ENCODE measurements at places on chromosomes 6 and 20.
A peak's percentile ranks its signal among the peaks of the same experiment; 100 is the strongest.

DNA sequence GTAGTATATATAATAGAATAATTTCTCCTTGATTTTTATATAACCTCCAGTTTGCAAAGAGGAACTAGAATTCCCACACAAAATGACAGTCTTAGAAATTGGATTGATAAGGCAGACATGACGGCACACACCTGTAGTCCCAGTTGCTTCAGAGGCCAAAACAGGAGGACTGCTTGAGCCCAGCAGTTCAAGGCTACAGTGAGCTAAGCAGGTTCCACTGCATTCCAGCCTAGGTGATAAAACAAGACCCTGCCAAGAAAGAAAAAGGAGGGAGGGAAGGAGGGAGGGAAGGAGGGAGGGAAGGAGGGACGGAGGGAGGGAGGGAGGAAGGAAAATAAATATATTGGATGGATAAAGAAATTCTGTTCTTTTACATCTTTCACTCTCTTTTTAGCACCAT, 77.6 kb upstream of the SASH1 start:
- no peak for DNase-seq

- DNase-seq, result no peak
Observed at GRCh38 chr20:57710841-57711240, 1.0 kb upstream of the PMEPA1 start.

DNA sequence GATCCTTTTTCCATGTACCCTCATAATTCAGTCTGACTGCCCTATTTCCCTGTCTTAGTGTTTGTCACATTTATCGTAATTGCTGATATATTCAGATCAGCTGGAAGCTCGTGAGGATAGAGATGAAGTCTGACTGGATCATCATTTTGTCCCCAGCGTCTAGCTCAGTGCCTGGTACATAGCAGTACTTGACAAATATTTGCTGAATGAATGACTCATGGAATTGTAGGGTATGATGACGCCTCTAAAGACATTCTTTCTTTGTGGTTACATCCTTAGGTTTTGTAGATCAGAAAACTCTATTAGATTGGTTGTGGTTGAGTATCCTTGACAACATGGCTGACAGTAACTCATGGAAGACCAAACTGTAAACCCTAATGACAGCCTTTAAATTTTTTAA, 68.9 kb downstream of the MTHFD1L start:
- no peak for DNase-seq

DNA sequence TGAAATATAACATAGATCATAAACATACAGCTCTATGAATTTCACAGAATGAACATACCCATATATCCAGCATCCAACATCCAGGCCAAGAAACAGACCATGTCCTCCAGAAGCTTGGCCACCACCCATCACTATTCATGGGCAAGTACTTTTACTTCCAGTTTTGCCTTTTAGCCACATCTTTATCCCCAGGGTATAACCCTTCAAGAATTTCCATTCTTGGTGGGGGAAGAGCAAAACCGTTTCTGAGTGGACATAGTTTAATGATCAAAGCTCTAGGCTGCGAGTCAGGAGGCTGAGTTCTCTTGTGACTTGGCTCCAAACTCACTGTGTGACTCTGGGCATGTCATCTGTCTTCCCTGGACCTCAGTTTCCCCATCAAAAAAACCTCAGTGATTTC, 78.3 kb downstream of the STK35 start:
- DNase-seq, result no peak

GRCh38 chr6:53510746-53511145, 34.2 kb downstream of the GCLC start:
- DNase-seq, result no peak

- DNase-seq, result no peak
Observed at GRCh38 chr6:31737315-31737990, 1.1 kb upstream of the CLIC1 start.

GRCh38 chr6:156801712-156802111, 24.5 kb downstream of the ARID1B start:
- DNase-seq, result no peak

- no peak for DNase-seq
Observed at GRCh38 chr20:62835931-62836861, 19.3 kb downstream of the COL9A3 start.

DNA sequence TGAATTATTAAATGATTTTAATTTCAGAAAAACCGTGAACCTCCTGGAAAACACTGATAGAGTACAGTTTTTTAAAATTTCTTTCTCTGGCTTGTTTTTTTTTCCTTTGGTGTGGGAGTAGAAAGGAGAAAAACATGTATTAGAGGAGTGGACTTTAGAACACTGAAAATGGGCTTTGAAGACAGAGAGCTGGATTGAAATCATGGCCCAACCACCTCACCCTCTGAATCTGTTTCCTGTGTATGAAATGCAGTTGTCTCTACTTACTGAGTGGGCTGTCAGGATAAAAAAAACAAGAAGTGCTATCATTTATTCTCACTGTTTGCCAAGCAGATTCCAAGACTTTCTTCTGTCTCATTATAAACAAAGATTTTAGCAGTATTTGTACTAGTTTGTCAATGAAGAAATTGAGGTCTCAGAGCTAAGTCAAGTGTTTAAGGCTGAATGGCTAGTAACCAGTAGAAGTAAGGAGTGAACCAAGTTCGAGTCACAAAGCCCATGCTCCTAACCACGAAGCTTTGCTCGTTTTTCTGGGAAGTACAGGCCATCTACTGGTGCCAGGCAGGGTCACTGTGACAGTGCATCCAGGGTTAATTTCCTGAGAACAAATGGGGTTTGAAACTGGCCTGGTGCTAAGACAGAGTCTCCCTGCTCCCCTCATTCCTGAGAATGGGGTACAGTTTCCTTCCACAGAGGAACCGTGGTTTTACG, 256.4 kb downstream of the TMEM242 start:
- no peak for DNase-seq

- DNase-seq, result no peak
Observed at GRCh38 chr6:158206740-158207421, 38.7 kb downstream of the GTF2H5 start.

DNA sequence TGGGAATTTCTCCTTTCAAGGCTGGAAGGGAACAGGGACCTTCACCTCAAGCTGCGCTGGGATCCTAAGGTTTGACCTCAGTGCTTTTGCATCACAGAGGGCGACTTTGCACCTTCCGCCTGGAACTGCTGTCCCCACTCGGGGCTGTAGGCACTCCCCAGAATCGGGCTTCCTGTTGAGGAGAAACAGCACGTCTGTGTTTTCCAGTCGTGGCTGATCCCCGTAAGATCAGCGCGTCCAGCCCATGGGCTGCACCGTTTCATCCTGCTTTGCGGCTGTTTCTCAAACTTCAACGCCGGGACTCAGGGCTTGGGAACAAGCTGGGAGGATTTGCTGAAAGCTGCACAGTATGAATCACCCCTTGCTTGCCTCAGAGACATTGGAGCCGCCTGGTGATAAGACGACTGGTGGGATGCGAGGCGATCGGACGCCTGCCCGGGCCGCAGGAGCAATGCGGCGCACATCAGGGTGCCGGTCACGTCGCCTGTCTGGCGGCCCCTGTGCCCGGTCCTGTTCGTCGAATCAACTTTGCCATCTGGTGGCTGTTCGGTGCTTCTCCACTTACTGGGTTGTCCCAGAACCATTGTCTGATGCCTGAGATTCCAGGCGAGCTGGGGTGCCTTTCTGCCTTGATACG, 53.6 kb upstream of the FRMD1 start:
- no peak for DNase-seq

DNA sequence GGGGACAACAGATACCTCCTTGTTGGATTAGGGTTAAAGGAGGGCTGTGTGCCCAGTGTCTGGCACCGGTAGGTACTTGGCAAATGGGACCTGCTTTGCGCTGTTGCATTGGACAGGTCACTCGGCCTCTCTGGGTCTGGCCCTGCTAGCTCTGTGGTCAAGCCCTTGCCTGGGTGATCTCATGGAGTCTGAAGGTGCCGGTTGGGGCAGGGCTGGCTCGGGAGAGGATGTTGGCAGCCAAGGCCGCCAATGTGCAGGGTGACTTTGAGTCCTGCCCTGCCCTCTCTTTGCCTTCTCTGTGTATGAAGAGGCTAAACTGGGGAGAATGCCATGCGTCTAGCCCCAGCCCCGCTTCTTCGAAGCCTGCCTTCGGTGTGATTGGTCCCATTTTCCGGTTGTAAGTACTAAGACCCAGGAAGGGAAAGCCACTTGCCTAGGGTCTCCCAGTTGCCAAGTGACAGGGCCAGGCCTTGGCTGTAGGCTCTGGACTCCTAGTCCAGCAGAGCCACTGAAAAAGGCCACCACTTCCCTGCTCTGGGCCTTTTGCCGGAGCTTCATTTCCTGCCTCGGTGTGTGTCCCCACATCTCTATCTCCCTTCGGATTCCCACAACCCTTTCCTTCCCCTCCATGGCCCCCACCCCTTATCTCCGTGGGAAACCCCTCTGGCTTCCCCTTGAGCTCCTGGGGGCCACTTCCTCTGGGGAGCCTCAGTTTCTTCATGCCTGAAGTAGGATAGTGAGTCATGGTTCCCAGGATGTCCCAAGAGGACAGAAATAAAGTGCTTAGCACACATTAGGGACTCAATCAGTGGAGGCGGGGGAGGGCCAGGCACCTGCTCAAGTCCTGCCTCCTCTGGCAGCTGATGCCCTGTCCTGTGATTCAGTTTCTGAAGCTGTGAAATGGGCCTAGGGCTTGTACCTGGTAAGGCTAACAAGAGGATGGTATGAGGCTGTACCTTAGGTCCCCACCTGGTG, 3.9 kb downstream of the SRC start:
- no peak for DNase-seq

GRCh38 chr6:119476554-119476953, 127.0 kb upstream of the MAN1A1 start:
- no peak for DNase-seq

GRCh38 chr6:170277893-170278742, 12.8 kb downstream of the DLL1 start:
- no peak for DNase-seq

- DNase-seq, result no peak
Observed at GRCh38 chr20:36106606-36107005, 47.9 kb upstream of the EPB41L1 start.

- DNase-seq, result no peak
Observed at GRCh38 chr6:2643130-2643529, 107.6 kb downstream of the MYLK4 start.

- DNase-seq, result no peak
Observed at GRCh38 chr6:81486234-81486633, 266.2 kb downstream of the TENT5A start.

- DNase-seq, result no peak
Observed at GRCh38 chr6:114084327-114084890, 113.5 kb upstream of the HDAC2 start.

- DNase-seq, result no peak
Observed at GRCh38 chr6:106090001-106090400, 3.9 kb downstream of the PRDM1 start.

GRCh38 chr20:59008715-59009336, 1.8 kb upstream of the CTSZ start:
- no peak for DNase-seq

DNA sequence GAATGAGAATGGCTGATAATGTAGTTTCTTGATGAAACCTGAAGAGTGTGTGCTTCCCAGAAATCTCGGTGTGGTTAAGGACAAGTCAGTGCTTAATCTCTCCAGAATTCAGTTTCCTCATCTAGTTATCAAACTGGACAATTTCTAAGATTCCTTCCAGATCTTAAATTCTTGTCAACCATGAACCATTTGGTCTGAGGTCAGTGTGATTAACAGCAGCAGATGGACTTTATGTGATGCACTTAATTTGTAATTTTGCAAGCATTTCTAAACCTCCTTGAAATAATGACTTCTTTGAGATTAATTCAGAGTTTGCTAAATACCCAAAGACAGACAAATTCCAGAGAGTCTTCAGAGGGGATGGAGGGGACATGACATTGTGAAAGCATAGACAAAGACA, 160.3 kb downstream of the KIF16B start:
- no peak for DNase-seq

DNA sequence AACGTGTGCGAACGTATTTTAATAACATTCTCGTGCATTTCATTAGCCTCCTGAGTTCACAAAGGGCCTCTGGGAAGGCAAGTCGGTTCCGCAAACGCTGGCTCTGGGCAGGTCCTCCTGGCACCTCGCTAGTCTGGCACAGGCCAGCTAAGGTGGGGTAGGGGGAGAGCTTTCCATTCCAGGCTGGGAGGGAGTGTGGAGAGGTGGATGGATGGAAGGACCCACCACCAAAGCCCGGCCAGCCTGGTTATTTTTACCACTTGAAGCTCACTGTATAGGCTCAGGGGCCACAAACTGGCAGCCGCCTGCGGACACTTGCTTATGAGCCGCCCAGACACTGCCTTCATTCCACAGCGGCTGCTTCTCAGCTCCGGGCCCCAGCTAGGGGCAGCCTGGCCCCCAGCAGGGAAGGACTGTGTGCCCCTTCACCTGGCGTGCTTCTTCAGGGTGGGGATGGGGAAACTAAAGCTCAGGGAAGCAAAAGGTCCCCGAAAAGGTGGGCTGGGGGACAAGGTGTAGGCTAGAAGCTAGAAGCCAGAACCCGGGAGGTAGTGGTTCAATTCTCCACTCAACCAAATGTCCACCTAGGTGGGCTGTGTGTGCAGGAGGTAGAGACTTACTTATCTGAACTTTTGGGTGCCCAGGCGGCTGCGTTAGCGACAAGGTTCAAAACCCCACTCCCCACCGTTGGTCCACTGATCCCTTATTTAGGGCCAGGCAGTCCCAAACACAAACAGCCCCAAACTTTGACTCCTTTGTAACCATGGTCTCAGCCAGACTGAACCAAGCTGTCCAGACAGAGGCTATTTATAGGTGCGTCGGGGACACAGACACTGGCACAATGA, 1.7 kb downstream of the PMEPA1 start:
- DNase-seq, result no peak

GRCh38 chr20:61448386-61448785, 196.3 kb downstream of the CDH4 start:
- no peak for DNase-seq

DNA sequence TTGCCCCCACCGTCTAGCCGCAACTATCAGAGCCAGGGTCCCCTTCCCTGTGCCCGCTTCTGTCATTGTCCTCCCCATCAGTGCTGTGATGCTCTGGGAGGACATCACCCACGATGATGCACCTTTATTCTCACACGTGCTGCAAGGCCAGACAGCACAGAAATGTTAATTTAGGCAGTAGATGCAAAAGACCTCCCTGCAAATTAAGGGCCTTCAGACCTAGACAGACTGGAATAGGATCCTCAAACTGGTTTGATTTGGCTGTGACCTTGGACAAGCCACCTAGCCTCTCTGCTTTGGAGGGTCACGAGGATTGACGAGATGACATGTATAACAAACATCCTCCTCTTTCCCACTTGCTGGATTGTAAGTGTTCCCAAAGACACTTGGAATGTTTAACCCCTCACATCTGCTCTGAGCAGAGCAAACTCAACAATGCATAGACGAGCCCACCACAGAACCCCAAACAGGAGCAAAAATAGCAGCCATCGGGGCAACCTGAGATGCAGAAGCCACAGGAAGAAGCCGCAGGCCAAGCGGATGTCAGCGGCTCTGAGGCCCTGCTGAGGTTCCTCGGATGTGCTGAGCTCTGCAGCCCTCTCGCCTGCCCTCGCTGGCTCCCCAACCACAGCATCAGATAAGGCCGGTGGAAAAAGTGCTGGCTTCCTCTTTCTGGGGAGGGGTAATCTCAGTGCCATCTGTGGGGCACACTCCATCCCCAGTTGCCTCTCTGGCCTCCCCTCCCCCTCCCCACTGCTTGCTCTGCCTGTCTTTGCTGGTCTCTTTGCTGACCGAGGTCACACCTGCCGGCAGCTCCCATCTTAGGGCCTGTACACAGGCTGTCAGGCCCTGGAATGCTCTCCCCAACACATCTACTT, 35.3 kb downstream of the TOX2 start:
- DNase-seq, result peak; percentile 57
